LNCaP clone FGC (cell line): ENCODE measurements at places on chromosomes 12 and 14.

DNA sequence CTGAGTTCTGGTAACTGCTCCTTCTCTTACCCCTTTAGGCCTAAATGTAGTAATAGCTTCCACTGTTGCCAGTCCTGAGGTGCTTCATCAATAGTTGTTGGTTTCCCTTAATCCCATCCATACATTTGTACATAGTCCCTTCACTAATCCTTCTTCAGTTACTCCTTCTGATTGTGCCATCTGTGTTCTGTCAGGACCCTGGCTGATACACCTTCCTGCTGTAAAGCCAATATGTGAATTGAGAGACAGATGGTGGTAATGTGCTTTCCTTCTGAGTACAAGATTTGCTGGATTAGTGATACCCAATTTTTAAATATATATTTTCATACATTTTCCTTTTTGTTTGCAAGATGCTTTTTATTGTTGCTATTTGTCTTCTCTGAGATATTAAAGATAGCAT, 66.4 kb downstream of the OTOGL start:
- DNase-seq, result no peak

GRCh38 chr14:33357225-33358010, 418.7 kb downstream of the NPAS3 start:
- DNase-seq, result no peak

DNA sequence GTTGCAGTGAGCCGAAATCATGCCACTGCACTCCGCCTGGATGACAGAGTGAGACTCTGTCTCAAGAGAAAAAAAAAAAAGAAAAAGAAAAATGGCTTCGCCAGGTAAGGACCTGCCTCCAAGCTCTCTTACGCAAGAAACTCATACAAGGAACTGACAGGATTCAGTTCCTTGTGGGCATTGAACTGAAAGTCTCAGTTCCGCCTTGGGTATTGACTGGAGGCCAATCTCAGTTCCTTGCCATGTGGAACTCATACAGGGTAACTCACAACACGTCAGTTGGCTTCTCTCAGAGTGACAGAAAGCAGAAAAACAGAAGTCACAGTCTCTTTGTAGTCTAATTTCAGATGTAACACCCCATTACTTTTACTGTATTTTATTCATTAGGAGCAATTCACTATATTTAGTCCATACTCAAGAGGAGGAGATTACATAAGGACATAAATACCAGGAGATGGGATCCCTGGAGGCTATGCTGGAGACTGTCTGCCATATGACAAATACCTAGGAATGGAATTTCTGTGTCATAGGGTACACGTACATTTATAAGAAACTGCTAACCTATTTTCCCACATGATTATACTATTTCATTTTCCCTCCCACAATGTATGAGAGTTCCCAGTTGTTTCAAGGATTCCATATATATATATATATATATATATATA, 11.4 kb upstream of the NOPCHAP1 start:
- no peak for DNase-seq

- DNase-seq, result peak; percentile 2
Observed at GRCh38 chr12:100437038-100437841, 36.4 kb upstream of the NR1H4 start.

GRCh38 chr14:53064475-53064874, 88.6 kb downstream of the DDHD1 start:
- DNase-seq, result no peak

DNA sequence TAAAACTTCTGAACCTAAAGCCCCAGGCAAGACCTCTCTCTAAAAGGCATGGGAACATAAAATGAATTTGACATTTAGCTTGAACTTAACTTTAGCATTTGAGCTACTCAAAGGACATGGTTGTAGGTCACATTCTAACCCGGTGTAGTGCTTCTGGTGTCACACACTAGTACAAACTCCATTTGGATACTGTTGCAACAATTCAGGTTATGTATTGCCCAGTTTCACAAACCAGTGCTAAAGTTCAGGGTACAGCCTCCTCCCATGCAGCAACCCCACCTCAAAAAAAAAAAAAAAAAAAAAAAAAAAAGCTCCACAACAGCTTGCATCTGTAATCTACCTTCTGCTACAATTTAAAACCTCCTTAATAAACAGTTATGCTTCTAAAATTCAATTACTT, 7.8 kb downstream of the PPTC7 start:
- no peak for DNase-seq

DNA sequence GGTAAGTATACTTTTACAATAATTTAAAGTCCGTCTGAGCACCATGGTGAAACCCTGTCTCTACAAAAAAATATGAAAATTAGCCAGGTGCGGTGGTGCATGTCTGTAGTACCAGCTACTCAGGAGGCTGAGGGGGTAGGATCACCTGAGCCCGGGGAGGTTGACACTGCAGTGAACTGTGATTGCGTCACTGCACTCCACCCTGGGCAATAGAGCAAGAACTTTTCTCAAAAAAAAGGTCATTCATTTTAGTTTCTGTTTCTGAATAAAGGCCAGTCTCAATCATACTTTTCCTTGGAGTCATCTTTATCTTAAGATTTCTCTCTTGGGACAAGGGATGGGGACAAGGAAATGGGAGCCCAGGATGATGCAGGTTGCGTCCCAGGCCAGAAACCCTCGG, 12.9 kb downstream of the ANKRD13A start:
- no peak for DNase-seq

DNA sequence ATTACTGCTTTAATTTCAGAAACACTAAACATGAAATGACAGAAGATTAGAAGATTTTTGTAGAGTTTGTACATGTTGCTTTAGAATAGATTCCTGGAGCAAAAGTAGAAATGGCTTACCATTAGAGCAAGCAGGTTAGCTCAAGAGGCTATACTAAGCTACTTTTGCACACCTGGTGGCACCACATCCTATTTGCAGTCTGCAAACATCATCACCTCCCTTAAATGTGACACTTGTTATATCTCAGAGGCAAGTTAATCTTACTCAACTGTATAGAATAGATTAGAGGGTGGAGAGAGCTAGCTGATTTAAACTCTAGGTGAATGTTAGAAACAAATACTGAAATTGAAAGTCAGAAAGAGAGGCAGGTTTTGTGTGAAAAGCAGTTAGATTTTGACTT, 30.7 kb upstream of the OR4E1 start:
- no peak for DNase-seq

DNA sequence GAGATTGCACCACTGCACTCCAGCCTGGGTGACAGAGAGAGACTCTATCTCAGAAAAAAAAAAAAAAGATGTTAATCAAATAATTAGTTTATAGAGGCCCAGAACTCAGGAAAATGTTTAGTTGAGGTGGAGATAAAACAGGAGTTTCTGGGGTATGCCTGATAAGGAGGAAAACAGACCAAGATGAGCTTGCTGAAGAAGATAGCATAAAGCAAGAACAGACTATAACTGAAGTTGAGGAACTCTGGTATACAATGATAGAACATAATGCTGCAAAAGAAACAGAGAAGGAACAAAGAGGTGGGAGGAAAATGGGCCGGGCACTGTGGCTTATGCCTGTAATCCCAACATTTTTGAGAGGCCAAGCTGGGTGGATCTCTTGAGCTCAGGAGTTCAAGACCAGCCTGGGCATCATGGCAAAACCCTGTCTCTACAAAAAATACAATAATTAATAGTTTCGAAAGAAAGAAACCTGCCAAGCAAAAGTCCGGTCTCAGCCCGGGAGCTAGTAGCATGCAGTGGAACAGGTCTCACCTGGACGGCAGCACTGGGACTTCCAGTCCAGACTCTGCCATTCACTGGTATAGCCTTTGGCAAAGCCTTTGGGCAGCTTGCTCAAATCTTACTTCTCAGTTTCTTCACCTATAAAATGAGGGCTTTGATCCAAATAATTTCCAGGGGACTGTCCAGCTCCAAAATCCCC, 25.4 kb downstream of the SLC35E3 start:
- no peak for DNase-seq

DNA sequence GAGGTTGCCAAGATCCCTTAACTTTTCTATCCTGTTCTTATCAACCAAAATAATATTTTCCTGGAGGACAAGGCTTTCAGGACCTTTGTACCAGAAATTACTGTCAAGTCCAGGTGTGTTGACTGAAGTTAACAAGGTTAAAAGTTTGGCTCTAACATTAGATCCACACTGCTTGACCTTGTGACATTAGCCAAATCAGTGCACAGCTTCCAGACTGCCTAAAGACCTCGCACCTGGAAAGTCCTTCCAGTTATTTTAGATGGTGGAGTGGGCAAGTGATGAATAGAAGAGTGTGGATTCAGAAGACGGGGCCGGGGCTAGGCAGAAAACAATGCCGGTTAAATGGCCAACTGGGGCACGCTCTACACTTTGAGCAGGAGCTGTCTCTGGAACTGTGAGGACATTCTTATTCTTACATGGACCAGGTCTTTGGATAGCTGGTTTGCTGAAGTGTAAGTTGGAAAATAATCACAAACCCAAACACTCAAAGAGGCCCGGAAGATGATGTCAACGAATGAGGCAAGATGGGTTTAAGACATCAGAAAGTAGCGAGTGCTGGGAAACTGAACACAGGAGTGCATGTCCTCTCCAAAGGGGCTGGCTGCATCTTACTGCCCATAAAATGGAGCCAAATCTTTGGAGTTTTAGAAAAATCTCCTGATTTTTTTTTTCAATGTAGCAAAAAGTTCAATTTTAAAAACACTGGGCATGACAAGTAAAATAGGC, 56.3 kb downstream of the NIN start:
- no peak for DNase-seq

DNA sequence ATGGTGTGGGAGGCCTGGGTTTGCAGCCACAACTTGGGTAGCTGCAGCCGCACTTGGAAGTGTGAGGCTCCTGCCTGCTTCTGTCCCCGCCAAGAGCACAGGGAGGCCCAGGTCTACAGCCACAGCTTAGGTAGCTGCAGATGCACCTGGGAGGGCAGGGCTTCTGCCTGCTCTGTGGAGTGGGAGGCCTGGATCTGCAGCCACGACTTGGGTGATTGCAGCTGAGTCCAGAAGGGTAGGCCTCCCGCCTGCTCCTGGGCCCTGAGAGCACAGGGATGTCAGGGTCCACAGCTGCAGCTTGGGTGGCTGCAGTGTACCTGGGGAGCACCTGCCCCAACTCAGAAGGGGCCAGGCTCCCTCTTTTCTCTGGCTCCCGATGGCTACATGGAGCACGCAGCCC, 287.3 kb downstream of the AEBP2 start:
- no peak for DNase-seq

DNA sequence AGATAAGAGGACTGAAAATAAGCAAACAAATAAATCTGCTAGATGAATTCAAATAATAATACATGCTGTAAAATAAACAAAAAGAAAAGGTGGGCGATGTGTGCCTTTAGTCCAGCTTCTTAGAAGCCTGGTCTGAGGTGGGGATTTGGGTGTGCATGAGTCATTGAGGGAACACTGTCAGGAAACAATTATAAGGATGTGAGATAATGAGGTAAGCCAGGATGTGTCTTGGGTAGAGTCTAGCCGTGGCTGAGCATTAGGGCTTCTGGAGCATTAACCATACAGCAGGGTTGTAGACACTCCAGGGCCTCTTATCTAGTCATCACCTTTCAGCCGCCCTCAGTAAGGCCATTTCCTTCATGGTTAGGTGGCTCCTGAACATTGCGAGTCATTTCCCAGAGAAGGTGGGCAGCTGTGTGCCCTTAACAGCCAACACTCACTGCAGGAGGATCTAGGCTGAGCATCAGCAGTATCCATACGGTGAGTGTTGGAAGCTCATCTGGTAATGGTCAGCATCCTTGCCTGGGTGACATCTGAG, 405.6 kb downstream of the GLT1D1 start:
- DNase-seq, result no peak

GRCh38 chr12:58069268-58069963, 128.0 kb downstream of the ATP23 start:
- no peak for DNase-seq

DNA sequence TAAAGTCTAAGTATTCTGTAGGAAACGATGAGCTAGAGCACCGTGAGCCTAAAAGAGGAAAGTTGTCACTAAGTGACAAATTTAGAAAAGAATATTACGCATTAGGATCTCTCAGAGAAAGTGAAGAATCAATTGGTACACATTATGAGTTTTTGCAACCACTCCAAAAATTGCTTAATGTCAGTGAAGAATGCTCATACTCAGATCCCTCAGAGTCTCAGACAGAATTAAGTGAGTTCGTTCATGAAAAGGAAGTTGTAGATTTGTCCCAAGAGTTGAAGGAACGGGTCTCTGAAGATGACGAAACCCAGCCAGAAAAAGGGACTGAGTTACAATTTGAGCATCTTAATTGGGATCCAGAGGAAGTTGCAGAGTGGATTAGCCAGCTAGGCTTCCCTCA, 1.5 kb downstream of the SAMD15 start:
- no peak for DNase-seq

- no peak for DNase-seq
Observed at GRCh38 chr14:35155962-35156361, 33.6 kb downstream of the PRORP start.
